HepG2 (cell line): ENCODE measurements at places on chromosomes 1 and 21.

GRCh38 chr1:212979340-212980122, 29.2 kb downstream of the VASH2 start:
- no peak for DNase-seq

DNA sequence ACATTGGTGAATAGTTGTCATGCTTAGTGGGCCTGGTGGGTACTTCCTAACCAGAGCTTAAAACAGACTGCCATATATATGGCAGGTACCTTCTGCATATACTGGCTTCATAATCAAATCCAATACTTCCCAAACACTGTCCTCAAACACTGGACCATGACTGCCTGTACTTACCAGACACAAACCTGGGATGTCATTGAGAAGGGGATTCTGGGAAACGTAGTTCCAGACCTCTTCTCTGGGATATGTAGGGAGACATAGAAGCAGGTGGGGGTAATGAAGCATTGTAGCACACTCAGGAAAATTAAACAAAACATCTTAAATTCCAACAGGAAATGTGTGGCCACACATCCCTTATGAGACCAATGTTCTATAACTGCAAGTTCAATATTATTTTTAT, 76.5 kb upstream of the ADAMTS5 start:
- no peak for DNase-seq

GRCh38 chr1:198117267-198117666, 39.5 kb upstream of the NEK7 start:
- no peak for DNase-seq

DNA sequence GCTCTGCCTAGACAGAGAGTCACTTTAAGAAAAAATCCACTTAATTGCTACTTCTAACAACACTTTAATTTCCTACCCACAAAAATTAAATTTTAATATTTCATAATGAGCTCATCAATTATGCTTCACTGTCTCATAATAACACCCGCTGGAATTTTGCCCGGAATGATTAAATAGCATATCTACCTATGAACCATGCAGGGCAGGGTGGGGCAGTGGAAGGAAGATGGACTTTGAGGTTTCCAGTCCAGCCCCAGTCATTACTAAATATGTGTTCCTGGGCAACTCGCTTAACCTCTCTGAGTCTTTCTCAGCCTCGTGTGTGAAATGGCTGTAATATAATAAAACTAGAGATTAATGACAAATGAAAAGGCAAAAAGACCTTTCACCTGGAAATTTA, 32.8 kb upstream of the SLC45A1 start:
- no peak for DNase-seq

DNA sequence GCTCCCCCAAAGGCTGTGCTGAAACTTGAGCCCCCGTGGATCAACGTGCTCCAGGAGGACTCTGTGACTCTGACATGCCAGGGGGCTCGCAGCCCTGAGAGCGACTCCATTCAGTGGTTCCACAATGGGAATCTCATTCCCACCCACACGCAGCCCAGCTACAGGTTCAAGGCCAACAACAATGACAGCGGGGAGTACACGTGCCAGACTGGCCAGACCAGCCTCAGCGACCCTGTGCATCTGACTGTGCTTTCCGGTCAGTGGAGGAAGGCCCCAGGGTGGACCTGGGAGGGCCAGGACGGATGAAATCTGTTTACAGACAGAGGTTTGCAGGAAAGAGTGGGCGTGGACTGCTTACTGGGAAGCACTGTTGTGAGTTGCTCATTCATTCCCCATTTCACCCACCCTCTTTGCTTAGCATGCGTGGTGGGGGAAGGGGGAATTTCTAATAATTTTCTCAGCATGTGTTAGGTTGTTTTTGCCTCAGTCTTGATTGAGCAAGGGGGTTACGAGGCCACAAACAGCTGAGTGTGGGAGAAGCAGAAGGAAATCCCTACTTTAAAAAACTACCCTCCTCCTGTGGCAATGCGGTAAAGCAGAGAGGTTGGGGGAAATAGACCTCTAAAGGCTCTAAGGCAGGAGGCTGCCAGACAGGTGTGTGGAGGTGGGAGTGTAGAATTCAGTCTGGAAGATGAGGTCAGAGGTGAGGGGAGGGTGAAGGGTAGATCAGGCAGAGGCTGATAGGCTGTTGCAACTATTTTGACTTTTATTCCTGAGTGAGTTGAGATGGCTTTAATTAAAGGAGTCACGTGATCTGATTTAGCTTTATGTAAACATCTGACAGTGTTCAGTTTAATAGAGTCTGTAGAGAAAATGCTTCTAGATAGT, 1.3 kb downstream of the FCGR2A start:
- DNase-seq, result peak; percentile 41

DNA sequence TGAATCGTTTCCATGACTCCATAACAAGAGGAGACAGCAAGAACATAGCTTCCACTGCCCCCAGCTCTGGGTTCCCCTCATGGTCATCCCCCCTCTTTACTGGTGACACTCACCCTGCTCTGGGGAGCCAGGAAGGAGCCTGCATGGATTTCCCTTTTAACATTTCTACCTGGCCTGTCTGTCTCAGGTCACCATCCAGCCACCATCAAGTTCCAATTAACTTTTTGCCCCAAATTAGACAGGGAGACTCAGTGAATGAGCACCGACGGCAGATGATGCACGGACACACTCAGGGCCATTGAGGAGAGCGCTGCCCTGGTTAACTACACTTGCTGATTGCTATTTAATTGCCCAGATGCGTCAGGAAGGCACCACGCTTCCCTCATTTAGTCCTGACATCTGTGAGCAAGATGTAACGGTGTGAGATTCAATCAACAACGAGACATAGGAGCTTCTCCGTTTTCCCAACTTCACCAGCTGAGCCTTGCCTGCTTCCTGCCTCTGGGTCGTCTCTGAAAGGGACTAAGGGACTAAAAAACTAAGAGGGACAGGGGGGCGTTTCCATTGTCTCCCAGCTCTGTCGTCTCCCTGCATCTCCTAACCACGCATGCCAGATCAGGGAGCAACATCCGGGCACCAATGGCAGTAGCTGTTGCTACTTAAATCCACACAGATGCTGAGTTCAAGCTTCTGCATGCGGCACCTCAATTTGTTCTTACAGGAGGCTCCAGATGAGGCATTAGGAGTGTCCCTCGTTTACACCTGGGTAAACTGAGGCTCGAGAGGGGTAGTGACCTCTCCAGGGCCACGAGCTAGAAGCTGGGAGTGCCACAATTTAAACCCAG, 426.7 kb downstream of the NPHP4 start:
- no peak for DNase-seq

- no peak for DNase-seq
Measured at GRCh38 chr1:186165303-186165702, 209.8 kb downstream of the TPR start.

DNA sequence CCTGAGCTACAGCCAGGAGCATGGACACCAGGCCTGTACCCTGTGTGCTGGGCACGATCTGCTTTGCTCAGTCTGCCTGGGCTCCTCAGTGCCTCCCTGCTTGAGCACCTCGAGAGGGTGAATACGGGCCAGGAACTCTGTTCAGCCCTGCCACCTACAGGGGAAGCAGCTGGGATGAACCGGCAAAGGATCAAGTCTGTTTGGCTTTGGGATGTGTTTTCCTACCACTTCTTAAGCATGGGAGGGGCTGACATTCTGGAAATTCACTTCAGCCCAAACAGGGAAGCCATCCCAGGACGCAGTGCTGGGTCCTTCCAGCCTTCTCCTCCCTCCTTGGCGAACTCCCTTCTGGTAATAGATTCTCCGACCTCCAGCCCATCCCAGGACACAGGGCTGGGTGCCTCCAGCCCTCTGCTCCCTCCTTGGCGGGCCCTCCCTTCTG, 55.8 kb upstream of the SELENON start:
- DNase-seq, result no peak

DNA sequence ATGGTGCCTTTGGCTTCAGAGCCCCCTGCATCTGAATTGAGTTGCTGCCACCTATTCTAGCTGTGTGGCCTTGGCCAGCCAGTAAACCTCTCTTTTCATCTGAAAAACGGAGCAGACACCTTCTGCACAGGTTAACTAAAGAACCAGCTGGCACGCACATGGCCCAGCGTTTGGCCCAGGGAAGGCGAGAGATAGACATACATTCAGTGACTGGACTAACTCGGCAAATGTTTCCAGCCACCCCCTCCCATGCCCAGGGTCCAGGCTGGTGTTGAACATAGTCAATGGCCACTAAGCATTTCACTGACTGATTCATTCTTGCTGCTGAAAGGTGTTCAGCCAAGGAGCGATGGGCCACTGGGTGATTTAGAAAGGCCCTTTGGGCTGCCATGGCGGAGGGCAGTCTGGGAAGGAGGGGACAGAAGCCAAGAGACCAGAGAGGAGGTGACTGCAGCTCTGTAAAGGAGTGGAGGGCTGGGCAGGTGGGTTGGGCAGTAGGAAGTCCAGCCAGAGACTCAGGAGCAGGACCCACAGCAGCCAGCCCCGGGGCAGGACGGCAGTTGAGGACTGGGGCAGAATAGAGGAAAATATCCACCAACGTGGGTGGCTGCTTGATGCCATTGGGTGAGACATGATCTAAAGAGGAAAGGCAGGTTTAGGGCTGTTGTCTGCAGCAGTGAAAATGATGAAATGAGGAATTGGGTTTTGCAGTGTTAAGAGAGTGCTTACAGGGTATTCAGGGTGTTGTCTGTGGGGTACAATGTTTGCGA, 184.3 kb downstream of the HIVEP3 start:
- DNase-seq, result no peak

GRCh38 chr1:247465796-247466195, 7.9 kb upstream of the OR2B11 start:
- no peak for DNase-seq

- DNase-seq, result peak; percentile 45
Measured at GRCh38 chr1:62530516-62531154, 66.7 kb upstream of the ANGPTL3 start.

DNA sequence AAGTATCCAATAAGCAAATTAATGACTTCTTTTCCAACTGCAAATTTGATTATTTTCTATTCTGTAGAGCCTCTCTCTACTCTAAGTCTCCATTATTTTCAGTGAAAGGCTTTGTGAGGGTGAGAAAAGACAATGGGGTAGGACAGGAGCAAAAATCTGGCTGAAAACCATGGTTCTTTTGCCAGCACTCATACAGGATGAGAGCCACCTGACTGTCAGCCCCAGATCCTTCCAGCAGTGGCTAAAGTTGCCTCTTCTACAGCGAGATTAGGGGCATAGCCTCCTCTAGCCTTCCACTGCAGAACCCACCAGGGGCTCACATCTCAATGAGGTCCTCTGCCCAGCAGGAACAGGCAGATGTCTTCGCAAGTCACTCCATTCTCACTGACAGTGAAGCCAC, 23.7 kb downstream of the NMNAT2 start:
- no peak for DNase-seq

GRCh38 chr21:35470522-35470921, 421.4 kb upstream of the RUNX1 start:
- no peak for DNase-seq

- no peak for DNase-seq
Measured at GRCh38 chr1:175449306-175449705, 256.7 kb upstream of the KIAA0040 start.

DNA sequence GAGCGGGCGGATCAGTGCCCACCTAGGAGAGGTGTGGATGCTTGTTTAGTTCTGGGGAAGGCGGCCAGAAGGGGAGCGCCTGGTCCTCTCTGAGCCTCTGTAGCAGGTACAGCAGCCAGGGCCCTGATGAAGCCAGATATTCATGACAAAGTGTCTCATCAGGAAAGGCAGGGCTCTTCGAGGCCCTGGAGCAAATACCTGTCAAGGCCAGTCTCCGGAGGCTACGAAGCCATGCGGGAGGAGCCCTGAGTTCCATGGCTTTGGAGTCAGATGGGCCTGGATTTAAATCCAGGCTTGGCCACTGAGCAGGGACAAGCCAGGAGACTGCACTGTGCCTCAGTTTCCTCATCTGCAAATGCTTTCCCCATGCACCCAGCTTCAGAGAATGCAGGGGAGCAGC, 25.4 kb upstream of the GPR153 start:
- no peak for DNase-seq

GRCh38 chr21:28177124-28177523, 815.6 kb downstream of the LTN1 start:
- no peak for DNase-seq

- no peak for DNase-seq
Measured at GRCh38 chr1:57272150-57272549, 151.7 kb downstream of the DAB1 start.

DNA sequence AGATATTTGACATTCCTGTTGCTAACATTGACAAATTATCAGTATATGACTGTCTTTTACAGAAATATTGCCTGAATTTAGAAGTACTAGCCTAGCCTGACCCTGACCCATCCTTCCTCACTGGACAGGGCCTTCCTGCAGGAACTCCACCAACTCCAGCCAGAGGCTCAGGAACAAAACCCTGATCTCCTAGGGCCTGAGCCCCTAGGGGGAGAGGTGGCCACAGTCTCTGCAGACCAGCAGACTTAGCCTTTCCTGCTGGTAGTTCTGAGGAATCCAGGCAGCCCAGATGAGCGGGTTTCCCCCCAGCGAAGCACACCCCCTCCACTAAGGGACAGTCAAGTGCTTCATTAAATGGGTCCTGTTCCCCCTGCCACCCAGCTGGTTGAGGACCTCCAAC, 44.3 kb upstream of the LRIF1 start:
- DNase-seq, result no peak

GRCh38 chr1:6653436-6654290, 29.0 kb downstream of the THAP3 start:
- no peak for DNase-seq

DNA sequence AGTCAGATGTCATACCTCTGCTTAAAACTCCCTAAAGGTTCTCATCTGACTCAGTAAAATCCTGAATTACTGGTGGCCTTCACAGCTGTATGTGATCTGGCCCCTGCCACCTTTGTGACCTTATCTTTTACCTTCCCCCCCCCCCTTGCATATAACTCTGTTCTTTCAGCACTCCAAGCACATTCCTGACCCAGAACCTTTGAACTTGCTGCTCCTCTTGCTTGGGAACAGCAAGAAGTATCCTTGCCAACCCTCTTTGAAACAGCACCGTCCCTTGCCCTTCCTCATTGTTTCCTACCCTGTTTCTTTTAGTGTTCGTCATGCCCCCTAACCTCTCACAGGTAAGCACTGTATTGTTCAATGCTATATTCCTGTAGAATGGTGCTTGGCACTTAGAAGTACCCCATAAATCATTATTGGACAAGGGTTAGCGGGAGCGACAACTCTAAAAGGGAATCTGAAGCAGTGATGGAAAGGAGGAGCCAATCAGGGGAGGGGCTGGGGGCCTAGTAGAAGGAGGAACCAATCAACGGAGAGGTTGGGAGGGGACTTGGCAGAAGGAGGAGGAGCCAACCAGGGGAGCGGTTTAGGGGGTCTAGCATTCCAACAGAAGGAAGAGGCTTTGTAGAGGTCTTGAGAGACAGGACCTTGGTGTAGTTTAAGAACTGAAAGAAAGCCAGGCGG, 13.9 kb downstream of the CACHD1 start:
- no peak for DNase-seq

- no peak for DNase-seq
Measured at GRCh38 chr1:81330521-81330920, 470.2 kb upstream of the ADGRL2 start.

DNA sequence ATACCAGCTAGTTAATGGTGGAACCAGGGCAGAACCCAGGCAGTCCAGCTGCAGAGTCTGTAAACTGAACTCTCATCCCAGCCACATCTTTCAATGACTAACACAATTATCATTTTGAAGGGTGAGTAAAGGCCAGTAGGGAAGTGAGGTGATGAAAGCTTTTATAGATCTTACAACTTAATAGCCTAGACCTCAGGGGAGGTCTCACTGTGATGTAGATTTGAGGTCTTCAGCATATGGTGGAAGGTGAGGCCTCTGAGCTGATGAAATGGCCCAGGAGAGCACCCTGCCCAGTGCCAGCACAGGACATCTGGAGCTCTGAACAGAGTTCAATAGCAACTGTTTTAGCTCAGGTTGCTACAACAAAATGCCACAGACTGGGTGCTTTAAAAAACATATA, 44.8 kb upstream of the POU2F1 start:
- no peak for DNase-seq

GRCh38 chr1:246270236-246270635, 236.8 kb downstream of the SMYD3 start:
- no peak for DNase-seq
